Stimulated activated CD4-positive, alpha-beta T cell treated with anti-CD3 and anti-CD28 coated beads, Interleukin-2, amount 100 ng/mL, for 4 hours (primary cell): ENCODE measurements at places on chromosomes 11 and 22.

DNA sequence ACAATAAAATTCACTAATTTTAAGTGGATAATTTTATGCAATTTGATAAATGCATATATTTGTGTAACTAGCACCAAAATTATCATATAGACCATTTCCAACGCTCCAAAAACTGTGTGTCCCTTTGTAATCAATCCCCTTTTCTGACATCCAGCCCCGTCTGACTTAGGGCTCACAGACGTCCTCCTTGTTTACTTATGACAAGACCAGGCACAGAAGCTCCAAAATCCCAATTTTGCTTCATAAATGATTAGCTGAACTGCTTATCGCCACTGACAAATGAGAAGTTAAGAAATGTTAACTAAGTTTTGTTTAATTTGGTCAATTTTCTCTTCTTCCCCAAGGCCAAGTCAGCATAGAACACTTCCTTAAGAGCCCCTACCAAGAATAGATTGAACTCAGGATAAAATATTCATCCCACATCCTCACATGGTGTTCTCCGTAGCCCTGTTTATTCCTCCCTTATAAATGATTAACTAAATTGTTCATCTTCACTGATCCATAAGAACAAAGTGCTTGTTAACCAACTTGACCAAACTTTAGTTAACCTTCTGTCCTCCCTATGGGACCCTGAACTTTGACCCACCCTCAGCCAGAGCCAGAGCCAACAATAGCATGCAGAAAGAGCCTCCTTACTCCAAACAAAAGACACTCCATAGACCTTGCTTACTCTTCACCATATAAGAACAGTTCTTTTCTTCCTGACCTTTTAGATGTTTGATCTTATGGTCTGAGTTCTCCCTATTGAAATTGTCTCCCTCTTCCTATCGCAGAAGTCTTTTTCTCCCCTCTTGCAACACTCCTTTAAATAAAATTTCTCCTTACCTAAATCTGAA is 30.8 kb upstream of the GLYAT start:
- no peak for DNase-seq

DNA sequence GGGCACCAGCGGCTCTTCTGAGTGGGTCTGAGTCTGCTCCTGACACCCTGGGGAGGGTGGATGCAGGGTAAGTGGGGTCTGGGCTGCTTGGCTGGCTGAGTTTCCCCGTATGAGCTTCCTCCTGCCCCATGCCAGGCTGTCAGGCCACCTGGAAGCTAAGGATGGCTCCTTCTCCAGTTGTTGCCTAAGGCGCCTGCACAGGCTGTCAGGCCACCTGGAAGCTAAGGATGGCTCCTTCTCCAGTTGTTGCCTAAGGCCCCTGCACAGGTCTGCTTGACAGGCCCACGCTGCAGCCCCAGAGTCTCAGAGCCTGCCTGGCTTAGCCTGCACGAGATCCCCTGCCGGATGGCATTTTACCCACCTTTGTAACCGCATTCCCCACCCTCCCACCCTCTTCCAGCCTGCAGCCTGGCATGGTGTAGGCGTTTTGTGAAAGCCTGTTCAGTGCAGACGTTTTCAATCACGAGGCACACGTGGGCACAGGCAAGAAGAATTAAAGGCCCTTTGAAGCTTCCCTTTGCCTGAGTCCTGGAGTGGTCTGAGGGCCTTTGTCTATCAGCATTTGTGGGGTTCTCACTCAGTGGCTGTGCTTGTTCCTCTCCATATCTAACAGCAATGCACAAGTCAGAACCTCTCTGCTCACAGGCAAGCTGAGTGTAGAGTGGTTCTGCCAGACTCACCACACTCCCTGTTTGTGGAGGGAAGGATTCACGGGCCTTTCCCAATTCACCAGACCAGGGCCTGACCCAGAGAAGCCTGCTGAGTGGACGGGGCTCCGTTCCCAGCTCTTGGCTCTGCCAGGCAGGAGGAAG is 40.2 kb upstream of the B3GAT1 start:
- DNase-seq = no peak

- no peak for DNase-seq
These were observed 12.5 kb downstream of the PICALM start for GRCh38 chr11:86056351-86056854.

- DNase-seq = no peak
These were observed 522 bp downstream of the RHOG start for GRCh38 chr11:3840004-3840869.

DNA sequence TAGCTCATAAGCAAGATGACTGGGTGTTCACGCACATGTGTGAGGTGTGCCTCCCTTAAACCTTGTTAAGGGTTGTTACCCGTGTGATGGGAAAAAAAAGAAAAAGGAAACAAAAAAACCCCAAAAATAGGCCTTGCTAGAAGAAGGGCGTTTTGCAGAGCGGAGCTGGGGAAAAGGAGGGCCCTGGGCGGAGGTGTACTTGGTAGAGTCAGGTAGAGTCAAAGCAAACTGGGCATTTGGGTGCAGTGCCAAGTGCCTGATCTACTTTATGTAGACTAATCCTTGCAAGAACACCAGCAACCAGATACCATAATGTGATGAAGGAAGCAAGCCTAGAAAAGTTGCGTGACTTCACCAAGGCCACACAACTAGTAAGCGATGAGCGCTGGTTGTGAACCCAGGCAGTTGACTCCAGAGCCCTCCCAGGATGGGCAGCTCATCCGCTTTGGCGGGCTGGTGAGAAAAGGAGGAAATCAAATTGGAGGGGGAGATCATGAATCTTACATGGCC is 1.2 kb upstream of the TIRAP start:
- no peak for DNase-seq

DNA sequence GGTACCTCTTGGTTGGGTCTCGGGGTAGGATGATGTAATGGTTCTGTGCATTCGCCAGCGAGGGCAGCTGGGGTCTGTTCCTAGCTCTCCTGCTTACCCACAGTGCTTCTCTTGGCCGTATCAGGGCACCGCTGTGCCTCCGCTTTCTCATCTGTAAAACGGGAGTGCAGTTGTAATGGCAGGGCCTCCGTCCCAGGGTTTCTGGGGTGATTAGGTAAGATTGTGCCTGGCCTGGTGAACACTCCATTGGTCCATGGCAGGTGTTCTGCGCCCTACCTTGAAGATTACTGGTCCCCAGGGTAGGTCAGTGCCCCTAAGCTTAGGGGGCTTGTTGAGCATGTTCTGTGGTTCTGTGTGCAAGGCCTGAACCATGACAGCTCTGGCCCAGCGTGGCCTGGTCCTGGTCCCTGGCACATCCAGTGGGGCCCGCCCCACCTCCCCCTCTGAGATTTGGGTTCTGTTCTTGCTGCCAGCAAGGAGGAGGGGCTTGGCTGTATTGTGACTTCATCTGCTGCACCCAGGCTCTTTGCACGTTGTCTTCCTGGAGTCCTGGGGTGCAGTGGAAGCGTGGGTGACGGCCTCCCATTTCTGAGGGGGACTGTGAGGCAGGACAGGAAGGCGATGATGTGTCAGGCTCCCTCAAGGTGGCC is 4.9 kb downstream of the MYRF start:
- no peak for DNase-seq

GRCh38 chr11:64379160-64379559 is 20.2 kb downstream of the RPS6KA4 start:
- DNase-seq = no peak

- no peak for DNase-seq
These were observed 54.4 kb downstream of the RRAS2 start for GRCh38 chr11:14304601-14305000.

- no peak for DNase-seq
These were observed 8.7 kb upstream of the CABP7 start for GRCh38 chr22:29710922-29711593.

GRCh38 chr11:134346976-134347350 is 15.2 kb downstream of the GLB1L2 start:
- no peak for DNase-seq

DNA sequence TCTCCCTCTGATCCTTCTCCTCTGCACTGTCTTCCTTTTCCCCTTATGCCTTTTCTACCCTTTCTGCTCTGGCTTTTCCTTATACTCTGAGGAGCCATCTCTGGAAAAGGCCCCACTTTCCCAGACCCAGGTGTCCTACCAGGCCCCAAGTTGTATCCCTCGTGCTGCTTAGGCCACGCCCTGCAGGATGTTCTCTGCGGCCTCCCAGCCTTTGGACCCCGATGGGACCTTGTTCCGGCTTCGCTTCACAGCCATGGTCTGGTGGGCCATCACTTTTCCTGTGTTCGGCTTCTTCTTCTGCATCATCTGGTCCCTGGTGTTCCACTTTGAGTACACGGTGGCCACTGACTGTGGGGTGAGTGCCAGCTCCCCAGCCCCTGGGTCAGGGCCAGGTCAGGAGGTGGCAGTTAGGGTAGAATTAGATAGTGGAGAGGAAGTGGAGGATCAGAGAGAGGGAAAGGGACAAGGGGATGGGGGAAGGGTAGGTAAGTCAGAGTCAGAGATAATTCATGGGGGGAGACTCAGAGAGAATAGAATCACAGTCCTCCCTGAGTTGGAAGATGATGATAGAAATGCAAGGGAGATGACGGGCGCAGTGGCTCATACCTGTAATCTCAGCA is 8.9 kb downstream of the PGAP2 start:
- no peak for DNase-seq

- DNase-seq = no peak
These were observed 98.4 kb upstream of the PITPNB start for GRCh38 chr22:28017558-28017820.

DNA sequence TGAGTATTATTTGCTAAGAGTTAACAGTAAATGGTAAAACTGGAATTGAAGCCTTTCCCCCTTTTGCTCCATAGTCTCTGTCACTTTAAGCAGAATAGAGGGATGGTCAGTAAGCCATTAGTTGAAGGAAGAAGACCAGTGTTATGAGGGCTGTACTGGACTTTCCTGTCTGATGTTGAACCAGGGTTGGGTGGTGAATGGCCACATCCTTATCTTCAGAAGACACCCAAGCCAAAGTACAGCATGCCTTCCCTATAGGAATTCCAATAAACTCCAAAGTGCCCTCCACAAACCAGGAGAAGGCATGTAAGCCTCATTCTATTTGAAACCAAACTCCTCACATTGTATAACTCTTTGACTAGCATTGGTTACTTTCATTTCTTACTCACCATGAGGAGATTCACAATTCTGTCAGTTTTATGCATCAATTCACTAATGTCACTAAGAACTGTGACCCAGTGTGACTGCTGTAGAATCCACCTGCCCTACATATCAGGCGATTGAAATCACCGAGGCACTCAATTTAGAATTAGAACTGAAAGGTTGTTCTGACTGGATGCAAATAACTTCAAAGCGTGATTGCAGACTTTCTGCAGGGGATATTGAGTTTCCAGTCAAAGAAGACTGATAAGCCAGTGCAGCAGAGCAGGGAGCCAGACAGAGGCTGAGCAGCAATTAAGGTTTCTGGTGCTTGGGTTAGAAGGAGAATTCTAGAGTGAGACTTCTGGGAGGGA is 107.1 kb upstream of the DDI1 start:
- DNase-seq = no peak

- DNase-seq = no peak
These were observed 76.7 kb downstream of the PISD start for GRCh38 chr22:31585161-31585859.

GRCh38 chr11:13438291-13438690 is 24.7 kb downstream of the BTBD10 start:
- DNase-seq = no peak

- no peak for DNase-seq
These were observed 56.1 kb downstream of the HSD17B12 start for GRCh38 chr11:43736502-43737200.

GRCh38 chr11:115194802-115195110 is 309.5 kb downstream of the CADM1 start:
- DNase-seq = no peak

- DNase-seq = no peak
These were observed 123.6 kb upstream of the BID start for GRCh38 chr22:17897858-17898257.

- no peak for DNase-seq
These were observed 22.5 kb downstream of the ABTB2 start for GRCh38 chr11:34335331-34335730.

- no peak for DNase-seq
These were observed 37.9 kb downstream of the TMPRSS5 start for GRCh38 chr11:113668255-113668654.

GRCh38 chr11:87443707-87444106 is 406.0 kb downstream of the TMEM135 start:
- no peak for DNase-seq

- DNase-seq = no peak
These were observed 4.1 kb downstream of the KCNQ1 start for GRCh38 chr11:2448661-2449547.

GRCh38 chr22:30014244-30014643 is 66.0 kb upstream of the HORMAD2 start:
- no peak for DNase-seq

DNA sequence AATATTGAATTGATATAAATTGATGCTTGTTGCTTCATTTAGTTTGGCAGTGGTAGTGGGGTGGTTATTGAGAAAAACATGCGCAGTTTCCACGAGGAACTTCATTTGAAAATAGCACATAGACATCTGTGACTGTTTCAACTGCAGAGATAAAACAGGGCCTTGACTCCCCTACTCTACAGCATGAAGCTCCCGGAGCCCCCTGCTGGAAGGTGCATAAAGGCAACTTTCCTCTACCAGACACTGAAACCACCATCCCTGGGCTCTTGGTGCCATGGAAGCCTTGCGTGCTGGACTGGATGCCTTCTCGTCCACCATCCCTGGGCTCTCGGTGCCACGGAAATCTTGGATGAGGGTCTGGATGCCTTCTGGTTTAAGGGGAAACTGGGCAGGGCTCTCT is 195.9 kb downstream of the CSNK2A3 start:
- peak; percentile 36 for DNase-seq

DNA sequence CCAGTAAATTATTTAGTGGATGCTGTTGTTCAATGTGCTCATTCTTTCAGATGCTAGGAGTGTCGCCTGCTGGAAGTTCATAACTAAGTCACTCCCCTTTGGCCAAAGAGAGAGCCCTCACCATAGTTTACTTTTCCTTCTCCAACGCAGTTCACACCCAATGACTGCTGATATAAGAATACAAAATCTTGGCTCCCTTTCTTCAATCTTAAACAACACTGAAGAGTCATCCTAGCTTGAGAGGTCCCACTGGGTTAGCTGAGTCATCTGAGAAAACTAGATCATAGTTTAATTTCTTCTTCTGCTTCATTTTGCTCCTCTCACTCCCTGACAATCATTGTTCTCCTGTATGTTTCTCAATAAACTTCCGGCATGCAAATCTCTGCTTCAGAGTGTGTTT is 5.4 kb upstream of the OR52L1 start:
- DNase-seq = no peak

GRCh38 chr11:117866526-117866925 is 9.9 kb downstream of the FXYD6 start:
- no peak for DNase-seq
